ENCODE measurements at places on chromosomes 2 and 18.
A peak's percentile ranks its signal among the peaks of the same experiment; 100 is the strongest.

- DNase-seq, result no peak
Measured at GRCh38 chr2:86793752-86794151, 3.0 kb upstream of the CD8A start.

GRCh38 chr2:225660262-225661131, 261.0 kb downstream of the NYAP2 start:
- peak; percentile 76 for DNase-seq

DNA sequence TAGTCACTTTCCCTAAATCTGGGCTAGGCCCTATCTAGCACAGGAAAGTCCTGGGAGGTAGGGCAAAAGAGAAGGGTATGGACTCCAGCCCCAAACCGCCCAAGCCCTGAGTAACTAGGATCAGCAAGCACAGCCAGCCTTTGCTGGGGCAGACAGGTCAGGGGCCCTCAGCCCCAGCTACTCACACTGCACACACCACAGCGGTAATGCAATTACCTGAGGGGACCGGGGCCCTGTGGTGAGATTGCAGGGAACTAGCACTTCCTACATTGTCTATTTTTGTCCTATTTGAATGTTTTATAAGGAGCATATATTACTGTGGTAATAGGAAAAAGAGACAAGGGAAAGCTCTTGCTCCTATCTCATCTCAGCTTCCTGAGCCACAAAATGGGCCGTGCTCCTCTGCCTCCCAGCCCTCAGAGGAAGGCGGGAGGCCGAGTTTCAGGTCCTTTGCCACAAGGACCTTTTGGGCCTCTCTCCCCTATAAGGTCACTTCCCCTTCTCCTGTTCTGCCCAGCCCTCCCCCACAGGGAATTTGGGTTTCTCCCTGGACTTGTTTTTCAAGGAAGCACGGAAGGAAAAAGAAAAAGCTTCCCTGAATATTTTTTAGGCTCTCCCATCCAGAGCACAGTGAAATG, 20.5 kb downstream of the RAB11FIP5 start:
- no peak for DNase-seq

DNA sequence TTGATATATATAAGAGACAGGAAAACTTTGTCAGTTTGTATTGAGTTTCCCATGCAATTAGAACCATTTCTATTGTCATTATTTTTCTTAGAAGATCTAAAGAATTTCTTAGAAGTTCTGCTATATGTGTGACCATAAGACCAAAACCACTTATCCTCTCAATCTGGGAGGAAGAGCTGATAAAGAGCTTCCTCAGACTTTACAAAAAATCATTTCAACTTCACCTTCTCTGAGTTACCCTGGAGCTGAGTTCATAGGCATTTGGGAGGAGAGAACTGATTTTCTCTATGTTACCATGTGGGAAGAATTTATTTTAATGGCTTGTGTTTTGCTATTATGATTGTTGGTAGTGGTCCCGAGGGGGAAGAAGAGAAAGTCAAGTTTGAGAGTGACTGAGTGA, 329.3 kb downstream of the GPD2 start:
- no peak for DNase-seq

- no peak for DNase-seq
Measured at GRCh38 chr2:31319406-31320175, 85.6 kb downstream of the EHD3 start.

DNA sequence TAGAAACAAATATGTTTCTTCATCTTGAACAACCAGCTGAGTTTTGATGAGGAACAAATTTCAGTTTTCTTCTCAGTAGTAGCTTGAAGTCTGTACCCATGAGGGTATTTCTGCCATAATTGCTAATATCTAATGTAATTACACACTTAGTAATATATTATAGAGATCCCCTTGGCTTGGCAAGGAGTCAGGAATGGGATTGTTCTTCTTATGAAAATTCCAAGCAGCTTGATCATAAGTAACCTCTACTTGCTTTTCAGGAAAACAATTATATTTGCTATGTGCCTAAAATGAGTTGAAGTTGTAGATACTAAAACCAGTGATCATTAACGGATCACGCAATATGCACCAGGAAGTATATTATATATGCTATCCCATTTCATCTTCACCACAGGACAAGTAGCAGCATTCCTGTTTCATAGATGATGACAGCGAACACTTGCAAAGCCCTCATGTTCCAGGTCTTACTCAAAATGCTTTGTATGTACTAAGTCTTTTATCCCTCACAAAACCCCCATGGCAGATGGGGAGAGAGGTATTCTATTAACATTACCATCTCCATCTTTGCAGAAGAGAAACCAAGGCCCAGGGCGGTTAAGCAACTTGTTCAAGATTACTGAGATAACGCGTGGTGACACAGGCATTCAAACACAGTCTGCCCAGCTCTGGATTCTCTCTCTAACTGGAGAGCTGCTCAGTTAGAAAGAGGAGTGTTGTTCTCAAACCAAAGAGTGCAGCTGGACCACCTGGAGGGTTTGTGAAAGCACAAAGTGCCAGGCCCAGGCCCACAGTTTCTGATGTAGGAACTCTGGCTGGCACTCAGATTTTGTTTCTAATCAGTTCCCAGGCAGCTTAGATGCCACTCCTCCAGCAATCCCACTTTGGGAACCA, 21.8 kb upstream of the RGPD4 start:
- no peak for DNase-seq

DNA sequence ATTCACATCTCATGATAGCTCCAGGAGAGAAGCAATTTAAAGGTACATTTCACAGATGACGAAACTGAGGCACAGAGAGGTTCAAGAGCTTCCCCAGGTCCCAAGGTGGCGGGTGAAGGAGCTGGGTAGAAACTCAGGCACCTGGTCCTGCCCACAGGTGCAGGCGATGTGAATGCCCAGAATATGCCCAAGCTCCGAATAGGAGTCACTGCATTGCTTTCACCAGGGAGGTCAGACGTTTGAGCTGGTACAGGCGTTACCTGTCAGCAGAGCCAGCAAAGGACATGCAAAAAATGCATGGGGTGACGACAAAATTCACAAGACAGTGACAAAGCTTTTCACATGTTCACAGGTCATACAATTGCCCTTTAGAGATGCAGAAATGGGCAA, 247.9 kb downstream of the HDAC4 start:
- no peak for DNase-seq

DNA sequence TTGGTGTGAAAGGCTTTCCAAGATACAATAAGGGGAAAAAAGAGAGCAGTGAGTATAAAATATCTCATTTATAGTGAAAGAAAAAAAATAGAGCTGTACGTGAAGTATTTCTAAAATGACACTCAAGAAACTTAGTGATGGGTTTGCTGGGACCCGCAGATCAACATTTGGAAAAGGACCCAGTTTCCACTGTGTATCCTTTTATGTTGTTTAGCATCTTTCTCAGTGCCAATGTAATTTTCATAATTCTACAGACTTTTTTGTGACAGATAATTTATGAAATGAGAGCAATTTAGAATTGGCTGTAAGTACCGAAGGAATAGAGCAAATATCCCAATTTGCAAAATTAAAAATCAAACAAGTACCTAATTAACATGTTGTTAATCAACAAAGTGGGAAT, 116.9 kb downstream of the SH3BP4 start:
- no peak for DNase-seq

DNA sequence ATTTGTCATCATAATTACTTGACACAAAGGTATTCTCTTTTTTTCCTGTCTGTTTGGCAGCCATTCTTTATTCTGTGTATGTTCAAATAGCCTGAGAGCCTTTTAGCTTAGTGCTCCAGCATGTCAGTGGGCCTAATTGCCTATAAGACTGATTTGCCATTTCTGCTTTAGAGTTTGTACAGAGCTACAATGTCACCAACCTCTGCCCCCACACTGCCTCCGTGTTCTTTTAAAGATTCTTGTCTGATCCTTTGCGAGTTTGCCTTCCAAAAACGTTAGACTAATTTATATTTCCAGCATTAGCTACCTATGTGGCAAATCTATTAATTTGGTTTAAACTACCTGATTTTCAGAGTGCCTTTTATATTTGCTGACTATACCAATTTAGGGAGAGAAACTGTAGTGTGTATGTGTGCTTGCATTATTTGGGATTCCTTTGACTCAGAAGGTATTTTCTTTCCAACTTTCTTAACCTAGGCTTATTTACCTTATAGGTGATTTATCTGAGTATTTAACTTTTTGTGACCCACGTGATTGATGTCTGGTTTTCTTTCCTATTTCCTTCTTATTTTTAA, 70.8 kb downstream of the FAM117B start:
- DNase-seq, result no peak
